ENCODE measurements at places on chromosomes 12 and 14. TPM values are rescaled to one million over a fixed set of nuclear protein-coding genes. Genes with fewer than 3 reads are reported as not detected.

Gene GLIPR1
- 20.0 TPM for total RNA-seq

Gene HCAR2
- total RNA-seq: not detected

Gene PARPBP
- 7.2 TPM for total RNA-seq

Gene ABCC9
- total RNA-seq: 1.1 TPM

Gene MGP
- total RNA-seq: 9.1 TPM

Gene TULP3
- total RNA-seq: 18.5 TPM

Gene PKP2
- total RNA-seq: 1.5 TPM

Gene WNT1
- total RNA-seq: not detected

Gene IL22
- total RNA-seq: not detected

Gene NELL2
- total RNA-seq: 0.35 TPM

Gene KRT74
- not detected for total RNA-seq

Gene GPR84
- not detected for total RNA-seq

Gene SERPINA12
- not detected for total RNA-seq

Gene TAC3
- total RNA-seq: not detected

Gene AGAP2
- not detected for total RNA-seq

Gene SYNDIG1L
- total RNA-seq: not detected

Data from glomerular endothelial cell (primary cell).